ENCODE measurements at places on chromosomes 16 and 17.
A peak's percentile ranks its signal among the peaks of the same experiment; 100 is the strongest.

- DNase-seq: no peak
These were observed 19.7 kb downstream of the FOXL1 start for GRCh38 chr16:86597880-86598606.

DNA sequence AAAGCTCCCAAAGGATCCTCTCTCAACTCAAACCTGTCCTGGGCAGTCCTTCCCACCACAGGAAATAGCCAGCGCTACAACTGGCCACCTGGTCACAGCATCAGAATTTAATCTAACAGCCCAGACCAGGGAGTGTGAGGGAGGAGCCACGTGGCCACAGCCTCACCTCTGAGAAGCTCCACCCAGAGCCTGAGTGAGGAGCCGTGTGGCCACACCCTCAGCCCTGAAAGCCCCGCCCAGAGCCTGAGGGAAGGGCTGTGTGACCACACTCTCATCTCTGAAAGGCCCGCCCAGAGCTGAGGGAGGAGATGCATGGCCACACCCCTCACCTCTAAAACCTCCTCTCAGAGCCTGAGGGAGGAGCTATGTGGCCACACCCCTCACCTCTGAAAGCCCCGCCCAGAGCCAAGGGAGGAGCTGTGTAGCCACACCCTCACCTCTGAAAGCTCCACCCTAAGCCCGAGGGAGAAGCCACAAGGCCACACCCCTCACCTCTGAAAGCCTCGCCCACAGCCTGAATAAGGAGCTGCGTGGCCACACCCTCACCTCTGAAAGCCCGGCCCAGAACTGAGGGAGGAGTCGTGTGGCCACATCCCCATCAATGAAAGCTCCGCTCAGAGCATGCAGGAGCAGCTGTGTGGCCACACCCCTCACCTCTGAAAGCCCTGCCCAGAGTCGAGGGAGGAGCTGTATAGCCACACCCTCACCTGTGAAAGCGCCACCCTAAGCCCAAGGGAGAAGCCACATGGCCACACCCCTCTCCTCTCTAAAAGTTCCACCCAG, 28.6 kb downstream of the SLC38A8 start:
- DNase-seq: no peak

DNA sequence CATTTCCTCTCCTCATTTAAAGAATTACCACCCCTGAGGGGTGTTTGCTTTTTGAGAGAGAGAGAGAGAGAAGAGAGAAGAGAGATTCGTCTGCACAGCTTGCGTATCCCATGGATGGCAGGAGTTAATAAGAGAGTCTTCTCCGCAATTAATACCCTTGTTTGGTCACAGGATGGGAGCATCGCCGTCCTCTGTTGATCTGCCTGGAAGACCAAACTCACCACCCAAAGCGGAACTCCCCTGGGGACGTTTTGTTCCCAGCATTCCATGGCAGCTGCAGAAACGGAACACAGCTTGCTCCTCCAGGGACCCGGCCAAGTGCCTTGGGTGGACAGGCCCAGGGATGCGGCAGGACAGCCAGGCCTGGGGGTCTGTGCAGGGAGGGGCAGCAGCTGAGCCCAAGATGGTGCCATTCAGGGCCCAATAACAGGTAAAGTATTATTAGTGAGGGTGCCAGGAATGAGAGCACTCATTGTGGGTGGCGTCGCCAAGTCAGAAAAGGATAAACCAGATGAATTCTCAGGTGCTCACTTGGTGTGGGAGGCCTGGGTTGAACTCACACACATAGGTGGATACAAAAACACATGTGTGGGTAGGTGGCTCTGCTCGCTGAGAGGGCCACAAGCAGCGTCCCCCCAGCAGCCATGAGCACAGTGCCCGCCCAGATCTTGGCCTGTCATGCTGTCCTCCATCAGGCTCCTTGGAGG, 83.1 kb downstream of the NT5M start:
- no peak for DNase-seq

GRCh38 chr16:64964126-64964540, 157.7 kb downstream of the CDH11 start:
- peak; percentile 49 for DNase-seq

DNA sequence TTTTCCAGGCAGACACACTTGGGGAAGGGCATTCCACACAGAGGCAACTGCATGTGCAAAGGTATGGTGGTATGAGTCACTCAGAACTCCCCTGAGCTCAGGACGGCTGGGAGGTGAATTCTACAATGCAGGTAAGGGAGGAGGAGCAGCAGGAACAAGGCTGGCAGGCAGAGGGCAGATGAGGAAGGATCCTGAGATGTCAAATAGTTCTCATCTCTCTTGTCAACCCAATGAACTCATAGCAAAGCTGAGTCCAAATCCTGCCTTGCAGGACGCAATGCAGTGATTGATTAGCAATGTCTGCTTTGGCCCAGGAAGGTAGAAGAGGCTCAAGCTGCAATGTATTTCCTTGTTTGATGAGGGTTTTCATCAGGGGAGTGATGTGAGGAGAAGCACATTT, 243.5 kb downstream of the XYLT1 start:
- no peak for DNase-seq

GRCh38 chr16:35506898-35507194, 2047.4 kb downstream of the TP53TG3F start:
- DNase-seq: no peak

DNA sequence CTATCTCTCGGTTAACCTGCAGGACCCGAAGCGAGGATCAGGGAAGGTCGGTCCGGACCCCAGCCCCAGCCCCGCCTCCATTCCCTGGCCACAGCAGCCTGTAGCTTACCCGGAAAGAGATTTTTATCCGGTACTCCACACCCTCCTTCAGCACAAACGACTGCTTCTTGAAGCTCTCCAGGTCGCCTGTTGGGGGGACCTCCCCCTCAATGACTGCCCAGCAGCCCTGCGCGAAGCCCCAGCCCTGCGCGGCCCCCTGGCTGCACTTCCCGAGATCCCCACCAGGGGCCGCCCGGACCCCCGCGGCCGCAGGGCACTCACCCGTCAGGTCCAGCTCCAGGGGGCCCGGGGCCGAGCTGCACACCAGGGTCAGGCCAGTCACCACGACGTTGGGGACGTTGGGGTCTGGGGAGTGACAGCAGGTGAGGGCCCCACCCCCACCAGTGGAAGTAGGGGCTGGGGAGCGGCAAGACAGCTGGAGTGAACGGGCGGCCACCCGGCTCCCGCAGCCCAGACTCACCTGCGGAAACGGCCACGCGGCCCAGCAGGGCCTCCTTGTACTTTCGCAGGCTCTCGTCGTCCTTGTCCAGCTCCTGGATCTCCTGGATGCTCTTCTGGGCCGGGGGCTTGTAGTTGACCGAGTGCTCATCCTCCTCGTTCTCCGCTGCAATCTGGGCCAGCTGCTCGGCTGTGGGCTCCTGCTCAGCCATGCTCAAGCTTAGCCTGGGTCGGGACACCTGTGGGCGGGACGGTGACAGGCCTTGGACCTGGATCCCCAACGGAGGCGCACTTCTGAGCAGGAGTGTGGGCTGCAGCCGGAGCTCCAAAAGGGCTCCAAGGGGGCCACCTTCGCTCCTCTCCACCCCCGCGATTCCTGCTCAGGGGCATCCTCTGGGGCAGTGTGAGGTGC, 1.7 kb downstream of the ARHGDIA start:
- no peak for DNase-seq

GRCh38 chr17:65984299-65984698, 207.6 kb downstream of the CEP112 start:
- no peak for DNase-seq

DNA sequence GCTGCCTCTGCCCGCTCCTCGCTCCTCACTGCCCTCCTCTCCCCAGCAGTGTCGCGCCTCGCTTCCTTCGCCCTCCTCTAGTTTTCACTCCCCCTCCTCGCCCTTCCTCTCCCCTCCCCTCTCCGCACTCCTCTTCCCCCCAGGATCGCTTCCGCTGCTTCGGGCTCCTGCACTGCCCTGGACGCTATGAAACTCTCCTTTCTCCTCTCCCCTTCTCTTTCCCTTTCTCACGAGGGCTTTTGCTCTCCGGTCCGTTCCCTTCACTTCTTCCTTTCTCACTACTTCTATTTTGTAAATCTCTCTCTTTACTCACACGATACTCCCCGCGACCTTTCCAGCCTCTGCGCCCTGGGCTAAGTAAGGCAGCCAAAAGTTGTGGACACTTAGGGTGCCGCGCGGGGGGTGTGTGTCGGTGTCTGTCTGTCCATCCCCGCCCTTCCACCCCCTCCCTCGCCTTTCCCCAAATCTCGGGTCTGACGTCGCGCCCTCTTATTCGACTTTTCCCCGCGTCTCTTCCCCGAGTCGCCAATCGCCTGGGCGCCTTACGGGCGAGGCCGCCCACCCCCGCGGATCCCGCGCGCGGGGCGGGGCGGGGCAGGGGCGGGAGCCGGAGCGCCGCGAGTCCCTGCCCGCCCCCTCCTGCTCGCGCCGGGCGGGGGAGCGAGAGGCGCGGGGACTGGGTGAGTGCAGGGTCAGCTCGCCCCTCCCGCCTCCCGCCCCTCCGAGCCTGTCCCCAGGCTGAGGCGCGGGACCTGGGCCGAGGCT, at the start of gene IRX3:
Gene IRX3, minus strand, starts transcription at position 422 of the 765 bp plus-strand sequence. CDS start 737 bp downstream, outside the sequence.
- DNase-seq: peak; percentile 40

- DNase-seq: no peak
These were observed 117.7 kb downstream of the ZNF778 start for GRCh38 chr16:89334988-89335802.

DNA sequence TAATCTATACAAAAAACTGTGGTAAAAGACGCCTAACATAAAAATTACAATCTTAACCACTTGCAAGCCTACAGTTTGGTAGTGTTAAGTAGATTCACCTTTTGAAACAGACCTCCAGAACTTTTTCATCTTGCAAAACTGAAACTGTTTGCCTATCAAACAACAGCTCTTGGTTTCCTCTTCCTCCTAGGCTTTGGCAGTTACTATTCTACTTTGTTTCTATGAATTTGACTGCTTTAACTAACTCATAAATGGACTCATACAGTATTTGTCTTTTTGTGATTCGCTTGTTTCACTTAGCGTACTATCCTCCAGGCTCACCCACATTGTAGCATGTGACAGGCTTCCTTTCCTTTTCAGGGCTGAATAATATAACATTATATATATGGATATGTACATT, 97.0 kb downstream of the PRKCA start:
- no peak for DNase-seq

GRCh38 chr17:61492759-61493526, 40.7 kb downstream of the TBX4 start:
- peak; percentile 64 for DNase-seq

GRCh38 chr17:48241131-48241591, 133.6 kb downstream of the SNX11 start:
- no peak for DNase-seq

- no peak for DNase-seq
These were observed 1.2 kb upstream of the C17orf99 start for GRCh38 chr17:78144736-78145641.

- no peak for DNase-seq
These were observed 979 bp downstream of the MAP3K14 start for GRCh38 chr17:45315648-45316433.

GRCh38 chr16:58589326-58589905, 40.2 kb downstream of the CNOT1 start:
- no peak for DNase-seq
